ENCODE measurements at places on chromosomes 4 and X. TPM values are rescaled to one million over a fixed set of nuclear protein-coding genes. Genes with fewer than 3 reads are reported as not detected.

- no peak for DNase-seq
Measured at GRCh38 chr4:125084608-125085007, 230.1 kb upstream of the FAT4 start.

GRCh38 chr4:69727426-69727825 lies 33.0 kb downstream of the SULT1B1 start:
- no peak for DNase-seq

DNA sequence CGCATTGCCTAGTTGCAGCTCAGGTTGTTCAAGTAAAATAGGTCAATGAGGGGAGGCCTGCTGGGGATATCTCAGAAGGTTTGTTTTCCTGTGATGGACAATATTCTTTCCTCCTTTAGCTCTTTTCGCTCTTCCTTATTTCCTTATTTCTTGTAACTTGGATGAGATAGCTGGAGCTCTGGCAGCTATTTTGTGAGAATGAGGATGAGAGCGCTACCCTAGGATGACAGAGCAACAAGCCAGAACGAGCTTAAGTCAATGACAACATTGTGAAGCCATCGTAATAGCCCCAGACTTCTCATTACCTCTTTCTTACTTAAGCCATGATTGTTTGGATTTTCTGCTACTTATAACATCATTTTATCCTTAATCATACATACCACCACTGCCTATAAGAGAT lies 124.3 kb upstream of the GATB start:
- DNase-seq, result no peak

DNA sequence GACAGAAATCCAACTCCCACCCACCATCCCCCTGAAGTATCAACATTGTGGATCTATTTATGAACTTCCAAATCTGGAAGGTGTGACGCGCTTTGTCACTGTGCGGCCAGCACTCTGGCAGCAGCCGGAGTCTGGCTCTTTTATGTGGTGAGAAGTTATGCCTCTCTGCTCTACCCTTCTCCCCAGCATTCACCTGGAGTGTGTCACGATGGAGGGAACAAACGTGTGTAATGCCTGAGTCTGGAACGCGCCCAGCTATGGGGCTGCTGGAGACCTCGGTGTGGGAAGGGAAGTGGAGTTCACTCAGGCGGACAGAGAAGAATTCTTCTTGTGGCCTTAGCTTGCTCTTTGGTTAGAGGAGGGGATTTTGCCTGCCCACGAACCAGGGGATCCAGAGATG lies 222.1 kb upstream of the RPL34 start:
- DNase-seq, result no peak

- no peak for DNase-seq
Measured at GRCh38 chr4:1771555-1772305, 21.4 kb upstream of the FGFR3 start.

- DNase-seq, result no peak
Measured at GRCh38 chr4:88696630-88697029, 999 bp downstream of the NAP1L5 start.

GRCh38 chr4:137387924-137388323 lies 144.4 kb downstream of the PCDH18 start:
- DNase-seq, result no peak

GRCh38 chr4:126405369-126405982 lies 1090.7 kb downstream of the FAT4 start:
- no peak for DNase-seq

DNA sequence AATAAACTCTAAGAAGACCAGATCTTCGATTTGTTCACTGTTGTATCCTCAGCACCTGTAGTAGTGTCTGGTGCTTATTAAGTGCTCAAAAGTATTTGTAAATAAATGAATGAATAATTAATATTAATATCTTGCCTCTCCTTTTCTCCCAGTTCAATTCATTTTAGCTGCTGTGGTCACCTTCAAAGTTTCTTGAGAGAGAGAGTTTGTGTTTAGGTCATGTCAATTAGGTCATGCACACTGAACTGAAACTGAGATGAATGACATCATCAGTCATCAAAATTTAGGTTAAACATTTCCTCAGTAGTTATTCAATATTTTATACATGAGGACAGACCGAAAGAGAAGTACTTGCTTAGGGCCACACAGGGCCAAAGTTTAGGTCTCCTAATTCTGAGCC lies 73.5 kb downstream of the ANXA3 start:
- no peak for DNase-seq

- DNase-seq, result no peak
Measured at GRCh38 chr4:153724606-153725005, 35.2 kb downstream of the RNF175 start.

The PNMA3 gene
- total RNA-seq, result 0.22 TPM

The PABPC5 gene
- 1.1 TPM for total RNA-seq

DNA sequence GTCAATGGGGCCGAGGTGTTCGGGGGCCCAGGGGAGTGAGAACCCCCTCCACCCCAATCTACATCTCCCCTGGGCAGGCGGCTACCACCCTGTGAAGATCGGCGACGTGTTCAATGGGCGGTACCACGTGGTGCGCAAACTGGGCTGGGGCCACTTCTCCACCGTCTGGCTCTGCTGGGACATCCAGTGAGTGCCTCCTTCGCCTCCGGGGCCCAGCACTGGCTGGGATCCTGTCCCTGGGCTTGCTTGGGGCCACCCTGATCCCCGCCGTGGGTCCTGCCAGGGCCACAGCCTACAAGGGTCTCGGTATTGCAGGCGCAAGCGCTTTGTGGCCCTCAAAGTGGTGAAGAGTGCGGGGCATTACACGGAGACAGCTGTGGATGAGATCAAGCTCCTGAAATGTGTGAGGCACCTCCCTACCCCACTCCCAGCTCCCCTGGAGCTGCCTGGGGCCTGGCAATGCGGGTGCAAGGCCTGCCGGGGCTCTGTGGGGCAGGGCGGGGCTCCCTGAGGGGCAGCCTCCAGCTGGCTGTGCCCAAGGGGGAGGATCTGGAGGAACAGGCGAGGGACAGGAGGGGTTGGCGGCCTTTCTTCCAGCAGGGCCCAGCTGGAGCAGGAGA lies 697 bp downstream of the SRPK3 start:
- DNase-seq, result no peak

DNA sequence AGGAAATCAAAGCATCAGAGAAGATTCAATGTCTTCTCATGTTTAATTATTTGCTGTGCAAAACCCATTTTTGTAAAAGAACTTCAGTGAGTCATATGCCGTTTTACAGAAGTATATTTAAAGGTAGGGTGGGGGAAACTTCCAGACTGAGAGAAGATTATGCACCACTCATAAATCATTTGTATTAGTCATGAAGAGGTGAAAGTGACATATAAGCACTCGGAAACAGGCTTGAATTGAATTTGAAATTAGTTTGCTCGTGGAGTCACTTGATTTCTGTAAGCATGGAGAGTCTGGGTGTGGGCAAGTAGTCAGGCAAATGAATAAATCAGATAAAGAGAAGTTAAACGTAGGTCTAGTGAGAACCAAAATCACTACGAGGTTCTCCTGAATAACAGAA lies 335.1 kb downstream of the ANK2 start:
- no peak for DNase-seq

GRCh38 chr4:86924811-86925210 lies 10.0 kb upstream of the AFF1 start:
- no peak for DNase-seq

DNA sequence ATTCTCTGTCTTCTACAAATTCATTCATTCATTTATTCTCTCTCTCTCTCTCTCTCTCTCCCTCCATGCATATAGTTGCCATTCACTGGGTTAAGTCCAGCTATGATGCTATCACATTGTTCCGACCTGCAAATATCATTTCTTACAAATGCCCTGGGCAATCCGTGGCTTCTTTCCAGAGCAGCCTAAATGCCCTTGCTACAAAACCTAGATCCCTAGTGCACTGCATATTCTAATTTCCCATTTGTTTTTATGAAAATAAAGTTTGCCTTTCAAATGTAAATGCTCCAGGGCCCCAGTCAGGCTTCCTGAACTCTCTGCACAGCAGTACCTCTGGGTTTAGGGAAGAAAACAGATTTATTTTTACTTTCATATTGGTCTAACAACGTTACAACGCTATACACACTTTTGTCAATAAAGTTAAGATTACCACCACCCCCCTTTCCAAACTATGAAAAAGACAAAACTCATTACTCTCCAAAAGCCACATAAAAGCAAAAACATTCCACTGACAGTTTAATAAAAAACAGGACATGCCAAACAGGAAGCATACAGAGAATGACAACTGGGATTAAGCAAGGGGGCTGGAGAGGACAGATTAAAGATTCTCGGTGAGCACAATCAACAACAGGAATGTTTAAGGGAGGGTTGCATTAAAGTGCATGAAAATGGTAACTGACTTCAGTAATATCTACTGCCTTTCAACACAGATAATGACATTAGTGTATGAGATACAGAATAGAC lies 104.3 kb downstream of the USP46 start:
- DNase-seq, result no peak

- DNase-seq, result no peak
Measured at GRCh38 chr4:154344686-154345085, 146.9 kb downstream of the DCHS2 start.

The EGFL6 gene
- total RNA-seq, result 15.7 TPM

DNA sequence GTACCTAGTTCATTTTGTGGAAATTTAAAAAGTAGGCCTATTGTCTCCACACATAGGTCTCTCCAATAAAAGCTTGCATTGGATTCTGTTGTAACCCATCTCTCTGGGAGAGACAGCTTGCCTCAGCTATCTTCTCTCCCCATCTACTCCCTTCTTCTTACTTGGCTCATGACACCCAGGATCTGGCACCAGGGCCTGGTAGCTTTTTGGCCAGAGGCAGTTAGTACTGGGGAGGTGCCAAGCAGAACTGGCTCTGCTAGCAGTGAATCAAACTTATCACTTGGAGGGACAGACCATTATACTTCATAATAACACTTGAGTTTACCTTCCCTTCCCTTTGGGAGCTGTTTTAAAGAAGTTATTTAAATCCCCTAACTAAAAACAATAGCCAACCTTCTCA lies 31.8 kb downstream of the PLAC1 start:
- DNase-seq, result no peak

- DNase-seq, result no peak
Measured at GRCh38 chr4:99437723-99438404, 2.7 kb upstream of the ADH7 start.

- no peak for DNase-seq
Measured at GRCh38 chr4:11182586-11183355, 245.9 kb downstream of the HS3ST1 start.

DNA sequence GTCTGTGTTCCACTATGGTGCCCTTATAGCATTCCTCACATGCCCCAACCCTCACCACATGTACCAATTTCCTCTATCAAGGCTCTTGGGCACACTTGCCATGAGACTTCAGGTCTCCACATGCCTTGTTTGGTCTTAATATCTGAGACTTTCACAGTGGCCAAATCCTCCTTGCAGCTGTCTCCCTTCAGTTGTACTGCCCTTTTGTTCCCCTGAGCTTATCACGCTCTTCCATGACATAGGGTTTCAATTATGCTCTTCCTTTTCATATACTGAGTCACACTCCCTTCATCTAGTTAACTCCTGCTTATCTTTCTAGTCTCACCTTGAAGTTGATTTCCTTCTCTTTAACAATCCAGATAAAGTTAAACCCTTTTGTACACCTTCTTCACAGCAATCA lies 212.9 kb downstream of the PDHA2 start:
- no peak for DNase-seq

The SPARCL1 gene
- total RNA-seq, result 302 TPM

- no peak for DNase-seq
Measured at GRCh38 chrX:19556202-19556601, 40.9 kb upstream of the MAP3K15 start.

DNA sequence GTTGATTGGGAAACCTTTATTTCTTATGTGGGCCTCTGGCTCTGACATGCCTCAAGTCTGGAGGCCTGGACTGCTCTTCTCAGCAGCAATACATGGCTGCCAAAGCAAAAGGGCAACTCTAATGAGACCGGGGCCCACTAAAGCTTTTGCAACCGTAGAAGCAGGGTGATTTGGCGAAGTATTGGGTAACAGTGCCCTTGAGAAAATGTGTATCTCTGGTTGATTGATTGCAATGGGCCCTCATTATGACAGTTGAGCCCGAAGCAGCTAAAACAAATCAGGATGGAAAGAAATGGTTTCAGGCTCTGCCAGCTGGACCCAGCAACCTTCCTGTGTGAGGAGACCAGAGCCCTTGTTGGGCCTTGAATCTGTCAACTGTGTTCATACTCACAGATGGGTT lies 73.4 kb downstream of the CLCN4 start:
- no peak for DNase-seq

- no peak for DNase-seq
Measured at GRCh38 chrX:72110051-72110875, 21.5 kb downstream of the RTL5 start.

DNA sequence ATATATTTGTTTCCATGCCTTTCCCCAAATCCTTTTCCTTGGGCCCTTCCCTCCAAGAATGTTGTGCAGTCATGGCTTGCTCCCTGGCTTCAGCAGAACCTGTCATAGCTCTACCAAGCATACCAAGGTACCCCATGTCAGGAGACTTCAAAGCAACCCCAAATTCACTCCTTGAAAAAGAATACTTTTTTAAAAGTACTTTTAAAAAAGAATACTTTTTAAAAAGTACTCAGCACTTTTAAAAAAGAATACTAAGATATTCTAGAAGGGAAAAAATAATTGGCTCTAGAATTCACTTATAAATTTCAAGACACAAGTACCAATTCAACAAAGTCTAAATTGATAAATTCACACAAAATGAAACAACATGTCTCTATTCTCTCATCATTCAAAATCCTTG lies 76.0 kb downstream of the NR3C2 start:
- DNase-seq, result no peak

DNA sequence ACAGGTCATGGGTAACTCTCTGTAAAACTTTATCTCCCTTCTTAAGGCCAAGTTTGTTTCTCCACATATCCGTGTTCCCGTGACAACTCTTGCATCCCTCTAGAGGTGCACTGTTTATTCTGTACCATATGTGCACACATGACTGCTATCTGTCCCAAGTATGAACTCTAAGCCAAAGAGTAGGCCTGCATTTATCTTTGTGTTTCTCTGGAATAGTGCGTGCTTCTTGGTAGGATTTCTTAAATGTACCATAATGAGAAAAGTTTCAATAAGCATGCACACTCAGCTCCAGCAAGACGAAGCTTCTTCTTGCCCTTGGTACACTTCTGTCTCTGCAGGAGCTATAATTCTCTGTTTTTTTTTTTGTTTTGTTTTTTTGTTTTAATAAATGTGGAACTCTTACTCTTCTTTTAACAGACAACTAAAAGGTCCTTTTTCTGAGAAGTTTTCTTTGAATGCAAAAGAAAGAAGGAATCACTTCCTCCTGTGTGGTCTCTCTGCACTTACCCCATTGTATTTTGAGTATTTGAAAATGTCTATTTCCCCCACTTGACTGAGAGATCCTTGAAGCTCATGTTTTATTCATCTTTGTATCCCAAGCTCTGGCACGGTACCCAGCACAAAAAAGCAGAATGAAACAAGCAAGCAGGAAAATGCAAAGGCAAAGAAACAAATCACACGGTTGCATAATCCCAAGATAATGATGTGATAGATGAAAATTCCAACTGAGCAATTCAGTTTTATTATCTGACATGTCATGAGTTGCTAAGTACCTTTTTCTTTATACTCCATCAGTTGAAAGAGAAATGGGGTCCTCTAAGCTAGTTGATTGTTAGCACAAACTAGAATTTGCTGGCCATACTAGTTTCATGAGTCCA lies 521.9 kb upstream of the BOD1L1 start:
- no peak for DNase-seq

GRCh38 chr4:159281771-159282170 lies 178.9 kb downstream of the RAPGEF2 start:
- no peak for DNase-seq

The ADH6 gene
- total RNA-seq, result not detected
